Muscle of leg (tissue), 16 donors: ENCODE measurements at places on chromosomes 7 and 10. TPM values are rescaled to one million over a fixed set of nuclear protein-coding genes. Genes with fewer than 3 reads are reported as not detected.

The KLLN gene
- 0.22 TPM for total RNA-seq

The ATRNL1 gene
- total RNA-seq, result 7.1 TPM

The DKK1 gene
- 0.84 TPM for total RNA-seq

The HDAC9 gene
- 38.2 TPM for total RNA-seq

The CAV2 gene
- total RNA-seq, result 33.6 TPM

The GPR158 gene
- total RNA-seq, result 0.13 TPM

The MMD2 gene
- total RNA-seq, result not detected
